ENCODE measurements at places on chromosomes 16 and 17. TPM values are rescaled to one million over a fixed set of nuclear protein-coding genes. Genes with fewer than 3 reads are reported as not detected.

DNA sequence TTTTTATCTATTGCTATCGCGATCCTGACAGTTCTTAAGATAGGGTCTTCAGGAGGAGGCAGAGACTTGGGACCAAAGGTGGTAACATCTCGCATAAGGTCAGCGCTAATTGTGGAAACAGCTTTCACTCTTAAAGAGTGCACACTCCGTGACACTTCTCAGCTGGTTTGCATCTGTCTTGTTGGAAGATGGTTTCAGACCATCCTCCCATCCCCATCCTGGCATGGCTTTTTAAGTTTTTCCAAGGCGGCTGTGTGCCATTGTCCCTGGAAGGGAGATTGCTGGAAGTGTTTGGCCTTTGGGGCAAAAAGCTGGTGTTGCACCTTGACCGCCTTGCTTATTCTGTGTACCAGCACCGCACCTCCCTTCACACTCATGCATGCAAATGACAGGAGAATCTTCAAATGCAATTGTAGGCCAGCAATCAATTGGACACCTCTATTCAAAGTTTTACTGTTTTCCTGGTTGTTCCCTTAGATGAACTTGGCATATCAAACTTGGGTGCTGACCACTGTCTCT lies 1.5 kb downstream of the SOCS7 start:
- DNase-seq = peak; percentile 3

KRT12 gene
- not detected for total RNA-seq

DNA sequence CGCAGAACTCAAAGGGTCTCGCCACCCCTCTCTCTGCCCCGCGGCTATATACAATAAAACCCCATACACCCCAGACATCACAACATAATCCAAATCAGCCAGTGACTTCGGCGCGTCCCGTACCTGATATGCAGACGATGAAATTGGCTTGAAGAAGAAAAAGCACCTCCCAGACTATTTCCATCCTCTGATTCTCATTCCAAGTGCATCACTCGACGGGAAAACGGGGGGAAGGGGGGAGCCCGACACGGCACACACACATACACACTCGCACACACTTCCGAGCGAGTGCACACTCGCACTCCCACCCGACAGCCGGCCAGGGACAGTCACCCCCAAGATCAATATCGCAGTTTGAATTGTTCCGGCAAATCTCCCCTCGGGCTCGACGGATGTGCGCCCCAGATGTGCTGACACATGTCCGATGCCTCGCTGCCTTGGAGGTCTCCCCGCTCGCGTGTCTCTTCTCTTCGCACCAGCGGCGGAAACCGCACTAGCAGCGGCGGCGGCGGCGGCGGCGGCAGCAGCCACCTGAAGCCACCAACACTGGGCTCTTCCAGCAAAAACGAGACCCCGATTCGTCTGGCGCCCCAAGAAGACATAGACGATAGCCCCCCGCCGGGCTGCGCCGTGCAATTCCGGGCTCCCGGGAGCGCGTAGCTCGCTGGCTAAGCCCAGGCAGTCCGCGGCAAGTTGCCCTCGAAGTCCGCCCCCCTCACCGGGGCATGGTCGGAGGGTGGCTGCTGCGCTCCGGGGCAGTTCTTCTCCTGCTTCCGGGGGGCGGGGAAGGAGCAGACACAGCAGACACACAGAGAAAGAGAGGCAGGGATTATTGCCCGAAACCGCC lies 688 bp downstream of the CA10 start:
- no peak for DNase-seq

HOXB8 gene
- 22.9 TPM for total RNA-seq

TOX3 gene
- not detected for total RNA-seq

PNMT gene
- total RNA-seq = 0.17 TPM

DNA sequence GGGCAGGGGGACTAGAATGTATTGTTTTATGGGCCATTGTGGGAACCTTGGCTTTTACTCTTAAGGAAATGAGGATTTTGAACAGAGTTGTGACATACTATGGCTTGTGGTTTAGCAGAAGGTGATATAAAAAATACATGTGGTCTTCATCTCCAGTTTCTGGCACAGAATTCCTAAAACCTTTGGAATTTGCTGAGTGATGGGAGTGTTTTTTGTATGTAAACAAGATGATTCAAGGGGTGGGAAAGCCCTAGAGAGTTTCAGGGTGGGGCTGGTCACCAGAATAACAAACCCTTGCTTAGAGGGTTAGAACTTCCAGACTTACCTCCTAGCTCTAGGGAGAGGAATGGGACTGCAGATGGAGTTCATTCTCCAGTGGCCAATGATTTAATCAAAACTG lies 316.1 kb downstream of the PHKB start:
- peak; percentile 70 for DNase-seq

DNA sequence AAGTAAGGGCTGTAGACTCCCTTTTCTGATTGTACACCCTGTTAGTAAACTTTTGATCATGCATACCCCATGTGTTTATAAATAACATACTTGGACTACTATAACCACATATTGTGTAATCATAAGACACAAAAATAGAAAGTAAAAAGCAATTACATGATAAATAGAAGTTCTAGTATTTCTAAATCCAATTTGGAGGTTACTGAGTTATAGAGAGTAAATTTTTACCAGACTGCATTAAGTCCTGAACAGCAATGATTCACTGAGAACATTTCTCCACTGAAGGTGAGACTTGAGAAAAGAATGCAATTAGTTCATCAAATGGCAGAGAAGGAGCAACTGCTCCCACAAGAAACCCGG lies 7.7 kb upstream of the TBKBP1 start:
- DNase-seq = peak; percentile 49
